ENCODE measurements at places on chromosomes 12 and 14.

- DNase-seq = no peak
- no peaks in the 10 kb centered on the region for H3K36me3 ChIP-seq
- no peaks in the 10 kb centered on the region for H3K27me3 ChIP-seq
These were observed 28.6 kb upstream of the DNM1L start for GRCh38 chr12:32650508-32650907.

GRCh38 chr14:69068744-69069421, 84.0 kb downstream of the DCAF5 start:
- H3K27ac ChIP-seq = no peak overlapping the region
- no peaks in the 10 kb centered on the region for H3K4me1 ChIP-seq
- H3K4me3 ChIP-seq = no peak overlapping the region
- DNase-seq = no peak
- H3K27me3 ChIP-seq = no peaks in the 10 kb centered on the region

- peaks cover 25% of the 10 kb centered on the region for H3K4me1 ChIP-seq
- no peak overlapping the region for H3K4me3 ChIP-seq
- no peaks in the 10 kb centered on the region for H3K27me3 ChIP-seq
- no peaks in the 10 kb centered on the region for H3K36me3 ChIP-seq
- no peak for DNase-seq
These were observed 107.1 kb downstream of the DACT1 start for GRCh38 chr14:58744801-58745394.

- no peak for DNase-seq
- no peaks in the 10 kb centered on the region for H3K4me1 ChIP-seq
- H3K36me3 ChIP-seq = no peaks in the 10 kb centered on the region
- H3K27ac ChIP-seq = no peak overlapping the region
- H3K27me3 ChIP-seq = no peaks in the 10 kb centered on the region
These were observed 160.9 kb upstream of the ABCD2 start for GRCh38 chr12:39780411-39780912.

DNA sequence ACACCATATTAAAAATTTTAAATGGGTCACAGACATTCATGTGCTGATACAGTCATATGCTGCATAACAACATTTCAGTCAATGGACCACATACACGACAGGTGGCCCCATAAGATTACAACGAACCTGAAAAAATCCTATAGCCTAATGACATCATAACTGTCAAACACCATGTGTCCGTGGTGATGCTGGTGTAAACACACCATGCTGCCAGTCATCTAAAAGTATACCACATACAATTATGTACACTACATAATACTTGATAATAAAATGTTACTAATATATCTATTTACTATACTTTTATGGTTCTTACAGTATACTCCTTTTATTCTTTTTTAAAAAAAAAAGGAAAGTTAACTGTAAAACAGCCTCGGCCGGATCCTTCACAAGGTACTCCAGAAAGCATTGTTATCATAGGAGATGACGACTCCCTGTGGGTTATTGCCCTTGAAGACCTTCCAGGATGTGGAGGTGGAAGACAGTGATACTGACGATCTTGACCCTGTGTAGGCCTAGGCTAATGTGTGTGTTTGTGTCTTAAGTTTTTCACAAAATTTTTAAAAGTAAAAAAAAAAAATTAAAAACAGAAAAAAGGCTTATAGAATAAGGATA, 5.0 kb upstream of the TDG start:
- no peak for DNase-seq
- no peaks in the 10 kb centered on the region for H3K36me3 ChIP-seq
- no peak overlapping the region for H3K27ac ChIP-seq
- H3K4me3 ChIP-seq = no peak overlapping the region
- H3K27me3 ChIP-seq = no peaks in the 10 kb centered on the region
- H3K4me1 ChIP-seq = peaks cover 28% of the 10 kb centered on the region

DNA sequence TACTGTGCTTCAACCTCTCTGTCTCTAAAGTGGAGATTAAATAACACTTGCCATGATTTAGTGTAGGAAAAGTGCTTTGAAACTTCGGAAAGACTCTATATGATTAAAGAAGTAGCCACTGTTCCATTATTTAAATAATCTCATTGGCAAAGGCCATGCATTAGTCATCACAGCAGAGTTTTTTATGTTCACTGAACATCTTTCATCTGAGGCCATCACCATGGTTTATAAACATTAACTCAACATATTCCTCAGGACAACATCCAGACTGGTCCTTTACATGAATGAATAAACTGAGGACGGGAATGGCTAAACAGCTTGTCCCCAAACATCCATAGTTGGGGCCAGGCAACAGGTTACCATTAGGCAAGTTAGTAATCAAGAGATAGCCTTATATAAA, 124.6 kb upstream of the FRMD6 start:
- no peaks in the 10 kb centered on the region for H3K4me1 ChIP-seq
- no peak overlapping the region for H3K4me3 ChIP-seq
- H3K36me3 ChIP-seq = no peaks in the 10 kb centered on the region
